ENCODE measurements at places on chromosomes 2 and 18.

GRCh38 chr2:191122638-191123294 is 28.0 kb downstream of the STAT4 start:
- DNase-seq, result no peak

DNA sequence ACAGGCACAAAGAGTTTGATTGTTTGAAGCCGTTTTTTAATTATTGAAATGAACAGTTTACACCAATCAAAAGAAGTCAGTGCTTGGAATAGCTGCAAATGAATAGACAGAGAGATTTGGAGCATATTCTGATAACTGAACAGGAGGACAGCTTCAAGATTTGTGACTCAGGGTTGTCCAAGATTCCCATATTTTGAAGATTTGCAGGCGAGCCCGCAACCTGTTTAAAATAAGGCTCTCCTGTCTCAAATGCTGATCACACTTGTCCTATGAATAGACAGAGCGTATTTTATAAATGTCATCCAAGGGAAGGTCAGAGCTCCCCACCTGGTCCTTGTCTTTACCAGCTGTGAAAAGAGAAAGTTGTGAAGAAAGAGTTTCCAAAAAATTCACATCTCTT is 198.7 kb downstream of the RNF144A start:
- DNase-seq, result no peak

- no peak for DNase-seq
Measured at GRCh38 chr18:63283305-63284094, 36.1 kb downstream of the BCL2 start.

GRCh38 chr2:190576573-190576972 is 42.1 kb upstream of the NEMP2 start:
- no peak for DNase-seq

DNA sequence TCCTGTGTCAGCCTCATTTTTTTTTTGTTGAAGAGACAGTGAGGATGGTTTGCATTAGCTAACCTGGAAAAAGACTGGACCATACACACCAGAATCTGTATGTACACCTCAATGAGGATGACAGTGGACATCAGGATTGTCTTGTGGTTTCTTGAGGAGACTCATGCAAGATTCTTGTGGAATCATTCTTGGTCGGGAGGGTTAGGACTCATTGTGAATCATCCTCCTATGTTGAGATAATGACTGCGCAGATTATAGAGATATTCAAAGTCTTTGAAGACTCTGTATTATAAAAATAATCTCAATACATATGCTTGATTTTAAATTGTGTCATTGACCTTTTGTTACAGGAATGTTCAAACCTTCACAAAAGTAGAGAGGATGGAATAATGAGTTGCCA is 49.1 kb upstream of the DOCK10 start:
- DNase-seq, result no peak

- DNase-seq, result no peak
Measured at GRCh38 chr2:139165041-139165440, 384.9 kb upstream of the NXPH2 start.

- no peak for DNase-seq
Measured at GRCh38 chr2:20588918-20589871, 61.7 kb downstream of the HS1BP3 start.

DNA sequence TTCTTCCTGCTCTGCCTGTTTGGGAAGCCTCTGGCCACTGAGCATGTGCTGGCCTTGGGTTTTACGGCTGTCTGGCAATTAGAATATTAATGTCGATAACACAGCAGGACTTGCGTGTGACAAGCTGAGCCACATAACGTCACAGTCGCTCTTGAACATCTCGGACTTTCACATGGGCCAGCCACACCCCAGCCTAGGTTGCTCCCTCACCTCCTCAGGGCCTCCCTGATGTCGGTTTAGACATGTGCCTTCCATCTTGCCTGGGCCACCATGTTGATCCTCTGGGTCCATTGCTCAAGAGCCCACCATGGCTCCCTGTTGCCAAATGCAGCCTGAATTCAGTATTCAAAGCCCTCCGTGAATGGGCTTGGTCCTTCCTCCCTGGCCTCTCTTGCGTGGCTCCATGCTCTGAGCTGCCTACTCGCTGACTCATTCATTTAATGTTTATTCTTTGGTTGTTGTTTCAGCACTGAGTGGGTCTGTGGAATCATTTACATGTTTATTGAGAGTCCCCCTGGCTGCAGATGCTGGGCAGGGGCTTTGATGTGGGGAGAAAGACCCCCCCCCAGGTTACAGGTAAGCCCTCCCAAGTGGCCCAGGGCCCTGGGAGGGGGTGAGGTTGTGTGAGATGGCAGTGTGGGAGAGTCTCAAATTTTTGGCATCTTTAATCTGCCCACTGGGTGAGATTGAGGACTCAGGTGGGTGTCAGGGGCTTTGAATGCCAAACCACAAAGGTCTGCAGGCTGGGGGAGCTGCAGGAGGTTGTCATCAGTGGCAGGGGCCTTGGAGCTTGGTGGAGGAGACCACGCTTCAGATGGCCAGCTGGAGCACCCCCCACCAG is 62.0 kb downstream of the ODC1 start:
- DNase-seq, result no peak

DNA sequence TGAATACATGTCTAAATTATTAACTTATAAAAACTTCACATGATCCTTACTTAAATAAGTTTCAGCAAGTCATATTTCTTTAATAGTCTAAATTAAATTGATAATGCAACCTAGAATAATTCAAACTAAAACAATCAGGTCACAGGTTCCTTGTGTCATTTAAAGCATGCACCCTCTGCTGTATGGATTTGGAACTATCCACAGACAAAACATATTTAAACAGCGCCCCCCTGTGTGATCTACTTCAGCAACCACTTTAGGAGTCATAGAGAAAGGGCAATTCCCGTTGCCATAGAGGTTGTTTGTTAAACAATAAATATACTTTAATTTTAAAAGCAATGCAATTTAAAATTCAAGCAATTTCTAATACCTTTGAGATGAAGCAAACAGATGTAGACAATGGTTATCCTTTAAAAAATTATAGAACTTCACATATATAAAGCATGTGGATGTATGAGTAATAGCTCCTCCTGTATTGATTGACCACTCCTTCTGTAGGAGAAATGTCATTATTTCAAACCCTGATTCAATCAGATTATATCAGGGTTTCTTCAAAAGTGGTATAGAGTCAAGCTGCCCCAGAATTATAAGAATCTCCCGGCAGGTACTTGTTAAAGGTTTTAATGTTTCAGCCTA is 21.2 kb downstream of the GRB14 start:
- no peak for DNase-seq

DNA sequence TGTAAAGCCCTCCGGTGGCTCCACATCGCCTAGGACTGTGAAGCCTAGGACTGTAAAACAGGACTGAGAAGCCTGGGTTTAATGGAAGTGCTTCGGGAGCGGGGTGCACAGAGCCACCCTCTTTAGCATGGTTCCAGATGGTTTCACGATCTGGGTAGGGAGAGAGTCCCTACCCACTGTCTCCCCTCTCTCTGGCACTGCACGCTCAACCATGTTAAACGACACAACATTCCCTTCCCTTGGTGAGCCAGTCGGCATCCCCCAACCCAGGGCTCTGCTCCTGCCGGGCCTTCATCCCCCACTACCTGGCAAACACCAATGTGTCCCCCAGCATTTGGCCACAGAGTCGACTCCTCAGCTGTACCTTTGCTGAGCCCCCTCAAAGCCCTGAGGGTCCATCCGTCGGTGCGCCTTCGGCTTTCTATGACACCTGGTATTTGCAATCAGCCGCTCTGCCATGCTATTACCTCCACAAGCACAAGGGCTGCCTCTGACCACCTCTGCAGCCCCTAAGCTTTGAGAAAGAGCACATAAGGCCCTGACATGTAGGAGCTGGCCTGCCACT is 1.1 kb downstream of the COPS9 start:
- no peak for DNase-seq

DNA sequence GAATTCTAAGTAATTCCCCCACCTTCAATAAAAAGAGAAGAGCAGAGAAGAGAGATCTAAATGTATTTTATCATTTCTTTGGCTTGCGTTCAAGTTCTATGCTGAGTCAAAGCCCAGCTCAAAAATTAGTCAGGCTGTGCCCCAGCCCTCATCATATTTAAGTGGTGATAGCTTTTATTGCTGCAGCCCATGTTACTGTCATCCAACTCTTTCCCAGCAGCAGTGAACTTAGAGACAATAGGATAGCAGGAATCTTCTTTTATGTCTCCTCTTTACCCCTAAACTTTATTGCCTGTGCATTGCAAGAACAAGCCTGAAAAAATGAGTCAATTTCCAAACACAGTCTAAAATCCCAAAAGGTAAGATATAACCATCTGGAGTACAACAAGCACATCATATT is 1599.3 kb upstream of the PIK3C3 start:
- no peak for DNase-seq

- DNase-seq, result no peak
Measured at GRCh38 chr2:173858291-173858731, 106.9 kb downstream of the SP3 start.

GRCh38 chr18:73283032-73283431 is 415.2 kb upstream of the NETO1 start:
- DNase-seq, result no peak

Measured in dorsolateral prefrontal cortex (tissue), 122 donors.